ENCODE measurements at places on chromosomes 12 and 14.

- DNase-seq: no peak
These were observed 61.0 kb upstream of the PPFIA2 start for GRCh38 chr12:81819991-81820633.

- no peak for DNase-seq
These were observed 58.8 kb downstream of the TRMT5 start for GRCh38 chr14:60922050-60922449.

- DNase-seq: peak; percentile 89
These were observed 1.1 kb upstream of the PRKAG1 start for GRCh38 chr12:49019443-49020324.

DNA sequence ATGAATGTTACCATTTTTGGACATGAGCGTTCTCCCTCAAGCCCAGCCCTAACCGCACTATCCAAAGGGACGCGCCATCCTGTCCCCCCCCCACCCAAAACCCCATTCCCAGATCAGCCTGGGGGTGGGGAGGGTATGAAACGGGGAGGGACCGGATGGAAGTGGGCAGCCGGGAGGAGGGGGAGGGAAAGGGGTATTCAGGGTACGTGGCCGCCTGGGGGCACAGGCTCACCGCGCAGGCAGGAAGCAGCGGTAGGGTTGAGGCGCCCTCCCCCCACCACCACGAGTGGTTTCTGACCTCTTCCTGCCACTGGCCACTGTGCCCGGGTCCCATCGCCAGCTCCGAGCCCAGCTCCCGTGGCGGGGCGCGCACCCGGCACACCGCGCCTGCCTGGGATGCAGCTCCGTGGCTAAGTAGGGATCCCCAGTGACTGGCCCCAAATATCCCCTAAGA, 1.4 kb downstream of the ACTN1 start:
- DNase-seq: peak; percentile 75

DNA sequence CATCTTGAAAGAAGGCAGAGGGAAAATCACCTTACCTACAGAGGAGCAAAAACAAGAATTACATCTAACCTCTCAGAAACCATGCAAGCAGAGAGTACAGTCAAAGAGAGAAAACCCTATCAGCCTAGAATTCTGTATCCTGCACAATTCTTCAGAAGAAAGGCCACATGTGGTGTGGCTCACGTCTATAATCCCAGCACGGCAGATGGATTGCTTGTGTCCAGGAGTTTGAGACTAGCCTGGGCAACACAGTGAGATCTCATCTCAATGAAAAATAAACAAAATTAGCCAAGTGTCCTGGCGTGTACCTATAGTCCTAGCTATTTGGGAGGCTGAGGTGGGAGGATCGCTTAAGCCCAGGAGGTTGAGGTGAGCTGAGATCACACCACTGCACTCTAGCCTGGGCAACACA, 48.2 kb downstream of the ATF7 start:
- no peak for DNase-seq

- DNase-seq: peak; percentile 96
These were observed 6.8 kb upstream of the SYNE3 start for GRCh38 chr14:95523051-95523814.

All from hematopoietic multipotent progenitor cell treated with erythropoietin and hydrocortisone succinate and interleukin-3 and kit ligand, for 6 days (in vitro differentiated cells).